Fibroblast of skin of left quadriceps (primary cell): ENCODE measurements at places on chromosomes 1 and 21.

DNA sequence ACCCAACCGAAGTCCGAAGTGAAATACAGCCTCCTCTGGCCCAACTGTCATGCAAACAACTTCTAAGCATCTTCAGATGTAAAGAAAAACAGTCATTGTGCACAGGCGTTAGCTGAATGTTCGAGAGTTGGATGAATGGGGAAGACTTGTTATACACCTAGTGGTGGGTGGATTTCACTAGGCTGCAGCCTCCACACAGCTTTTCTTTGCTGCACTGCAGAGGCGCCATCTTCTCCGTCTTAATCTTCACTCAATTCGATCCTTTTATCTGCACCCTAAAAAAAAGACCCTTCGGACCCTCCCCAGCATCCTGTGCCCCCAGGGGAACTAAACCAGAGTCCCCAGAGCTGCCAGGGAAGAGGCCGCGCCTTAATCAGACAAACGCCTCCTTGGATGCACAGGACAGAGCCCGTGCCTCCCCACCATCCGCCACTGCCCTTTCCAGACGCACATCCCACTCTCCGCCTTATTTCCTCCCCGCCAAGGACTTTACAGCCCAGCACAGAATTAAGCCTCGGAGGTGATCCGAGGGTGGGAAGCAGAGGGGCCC is 1.4 kb downstream of the APP start:
- peak; percentile 42 for DNase-seq

GRCh38 chr1:160186729-160187128 is 3.6 kb upstream of the CASQ1 start:
- no peak for DNase-seq

GRCh38 chr1:63980740-63981407 is 207.1 kb downstream of the ROR1 start:
- DNase-seq = no peak

GRCh38 chr1:155929057-155929456 is 5.2 kb downstream of the KHDC4 start:
- DNase-seq = no peak

GRCh38 chr1:44035726-44036408 is 4.6 kb upstream of the SLC6A9 start:
- DNase-seq = no peak

- peak; percentile 13 for DNase-seq
Observed at GRCh38 chr1:222711319-222712252, 705 bp downstream of the AIDA start.

- no peak for DNase-seq
Observed at GRCh38 chr1:9233241-9233941, 1.2 kb upstream of the H6PD start.

DNA sequence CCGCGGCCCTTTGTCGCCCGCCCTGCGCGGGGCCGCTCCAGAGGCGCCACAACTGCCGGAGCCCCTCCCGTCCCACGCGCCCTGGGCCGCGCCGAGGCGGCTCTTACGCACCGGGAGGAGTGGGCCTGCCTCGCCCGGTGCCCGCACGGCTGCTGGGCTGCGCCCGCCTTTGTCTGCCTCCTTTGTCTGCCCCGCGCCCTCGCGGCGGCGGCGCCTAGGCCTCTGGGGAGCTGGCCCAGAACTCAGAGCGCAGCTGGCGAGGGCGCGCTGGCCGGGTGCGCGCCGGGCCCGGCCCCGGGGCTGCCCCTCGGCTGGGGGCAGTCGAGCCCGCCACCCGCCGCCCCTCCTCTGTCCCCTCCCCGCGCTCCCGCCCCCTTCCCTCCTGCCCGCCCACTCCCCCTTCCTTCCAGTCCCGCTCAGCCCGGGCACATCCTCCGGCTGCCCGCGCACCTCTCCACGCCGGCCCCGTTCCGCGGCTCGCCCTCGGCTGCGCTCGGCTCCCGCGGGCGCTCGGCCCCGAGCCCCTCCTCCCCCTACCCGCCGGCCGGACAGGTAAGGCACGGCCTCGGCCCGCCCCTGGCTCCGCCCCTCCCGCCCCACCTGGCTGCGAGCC is at the start of gene DRAXIN:
Gene DRAXIN (plus strand): TSS at position 409 of the 613 bp plus-strand sequence. CDS start 14,549 bp downstream, outside the sequence.
- no peak for DNase-seq

GRCh38 chr1:168324745-168325425 is 44.2 kb downstream of the TBX19 start:
- no peak for DNase-seq

DNA sequence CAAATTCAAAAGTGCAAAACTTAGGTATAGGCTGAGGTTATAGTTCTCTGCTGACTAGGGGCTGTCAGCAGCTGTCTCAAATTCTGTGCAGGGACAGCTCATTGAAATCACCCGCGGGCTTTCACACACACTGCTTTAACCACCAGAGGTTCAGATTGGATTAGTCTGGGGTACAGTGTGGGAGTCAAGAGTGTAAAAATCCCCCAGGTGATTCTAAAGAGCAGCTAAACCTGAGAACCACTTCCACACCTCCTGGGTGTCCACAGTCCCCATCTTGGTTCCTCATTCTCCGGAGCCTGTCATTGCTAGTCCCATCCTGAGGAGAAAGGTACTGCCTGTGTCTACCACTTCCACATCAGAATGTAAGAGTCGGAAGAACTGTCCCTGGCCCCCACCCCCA is 9.9 kb upstream of the TDRD10 start:
- DNase-seq = no peak

DNA sequence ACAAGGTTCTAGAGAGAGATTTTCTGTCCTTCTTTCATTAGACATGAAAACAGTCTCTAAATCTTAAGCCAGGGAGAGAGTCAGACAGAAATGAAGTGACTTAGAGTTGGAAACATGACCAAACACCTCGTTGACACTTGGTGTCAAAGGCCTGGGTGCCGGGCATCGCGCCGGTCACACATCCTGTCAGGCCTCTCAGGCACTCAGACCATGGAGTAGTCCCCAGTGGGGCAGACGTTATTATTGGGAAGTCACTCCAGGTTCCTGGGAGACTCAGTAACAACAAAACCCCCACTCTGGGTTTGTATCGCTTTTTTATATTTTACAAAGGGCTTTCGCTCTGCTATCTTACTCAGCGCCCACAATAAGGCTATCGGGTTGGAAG is 25.8 kb downstream of the KCNN3 start:
- DNase-seq = no peak

- DNase-seq = no peak
Observed at GRCh38 chr1:156160000-156160742, 6.8 kb downstream of the SEMA4A start.

GRCh38 chr1:150976401-150976821 is 1.8 kb upstream of the CERS2 start:
- no peak for DNase-seq

DNA sequence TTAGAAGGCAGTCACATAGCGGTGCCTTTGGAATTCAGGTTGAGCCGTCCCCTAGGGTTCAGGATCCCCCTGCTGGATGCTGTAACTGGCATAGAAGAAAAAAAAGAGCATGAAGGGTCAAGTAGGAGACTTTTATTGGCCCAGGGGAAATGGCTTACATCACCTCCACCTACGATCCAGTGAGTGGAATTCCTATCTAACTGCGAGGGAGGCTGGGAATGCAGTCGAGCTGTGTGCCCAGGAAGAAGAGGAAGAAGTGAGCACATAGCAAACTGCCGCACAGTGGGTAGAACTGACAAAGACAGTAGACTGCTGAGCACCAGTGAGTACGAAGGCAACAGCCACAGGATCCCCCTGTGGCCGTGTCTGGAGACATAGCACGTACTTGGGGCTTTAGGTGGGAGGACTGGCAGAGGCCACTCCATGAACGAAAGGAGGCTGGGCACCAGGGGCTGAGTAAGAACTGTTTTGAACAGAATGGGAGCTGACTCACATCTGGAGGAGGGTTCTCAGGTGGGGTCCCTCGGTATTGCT is 79.2 kb downstream of the RNF220 start:
- no peak for DNase-seq

DNA sequence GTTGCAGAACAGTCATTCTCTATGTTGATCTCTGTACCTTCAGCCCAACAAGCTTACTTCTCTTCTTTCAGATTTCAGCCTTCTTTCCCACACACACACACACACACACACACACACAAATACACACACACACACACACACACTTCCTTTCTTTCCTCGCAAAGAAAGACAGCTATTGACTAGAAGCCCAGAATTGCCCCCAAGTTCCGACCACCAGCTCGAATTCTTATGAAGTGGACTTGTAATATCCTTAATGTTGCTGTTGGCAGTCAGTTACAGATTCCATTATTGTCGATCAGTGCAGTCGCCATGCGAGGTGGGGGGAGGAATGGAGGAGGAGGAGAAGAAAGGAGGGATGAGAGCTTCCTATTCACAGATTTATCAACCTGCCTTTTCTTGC is 125.5 kb downstream of the CLEC20A start:
- DNase-seq = no peak

DNA sequence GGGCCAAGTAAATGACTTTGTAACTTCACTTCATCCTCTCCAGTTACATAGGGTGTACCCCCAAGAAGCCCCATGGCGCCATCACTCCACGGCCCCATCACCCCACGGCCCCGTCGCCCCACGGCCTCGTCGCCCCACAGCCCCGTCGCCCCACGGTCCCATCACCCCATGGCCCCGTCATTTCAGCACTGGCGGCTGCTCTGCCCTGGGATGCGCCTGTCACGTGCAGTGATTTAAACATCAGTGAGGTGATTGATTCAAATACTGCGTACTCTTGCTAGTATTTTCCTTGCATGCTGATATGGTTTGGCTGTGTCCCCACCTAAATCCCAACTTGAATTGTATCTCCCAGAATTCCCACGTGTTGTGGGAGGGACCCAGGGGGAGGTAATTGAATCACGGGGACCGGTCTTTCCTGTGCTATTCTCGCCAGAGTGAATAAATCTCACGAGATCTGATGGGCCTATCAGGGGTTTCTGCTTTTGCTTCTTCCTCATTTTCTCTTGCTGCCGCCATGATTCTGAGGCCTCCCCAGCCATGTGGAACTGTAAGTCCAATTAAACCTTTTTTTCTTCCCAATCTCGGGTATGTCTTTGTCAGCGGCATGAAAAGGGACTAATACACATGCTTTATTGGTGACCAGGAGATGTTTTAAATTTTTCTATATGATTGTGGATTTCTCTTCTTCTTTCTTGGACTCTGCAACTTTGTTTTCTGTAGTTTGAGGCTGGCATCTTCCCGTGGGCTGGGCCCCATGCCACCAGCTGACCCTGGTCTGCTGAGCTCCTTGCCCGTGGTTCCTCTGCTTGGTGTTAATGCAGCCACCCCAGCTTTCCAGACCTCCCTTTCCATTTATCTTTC is 50.1 kb upstream of the PCBP3 start:
- DNase-seq = no peak

DNA sequence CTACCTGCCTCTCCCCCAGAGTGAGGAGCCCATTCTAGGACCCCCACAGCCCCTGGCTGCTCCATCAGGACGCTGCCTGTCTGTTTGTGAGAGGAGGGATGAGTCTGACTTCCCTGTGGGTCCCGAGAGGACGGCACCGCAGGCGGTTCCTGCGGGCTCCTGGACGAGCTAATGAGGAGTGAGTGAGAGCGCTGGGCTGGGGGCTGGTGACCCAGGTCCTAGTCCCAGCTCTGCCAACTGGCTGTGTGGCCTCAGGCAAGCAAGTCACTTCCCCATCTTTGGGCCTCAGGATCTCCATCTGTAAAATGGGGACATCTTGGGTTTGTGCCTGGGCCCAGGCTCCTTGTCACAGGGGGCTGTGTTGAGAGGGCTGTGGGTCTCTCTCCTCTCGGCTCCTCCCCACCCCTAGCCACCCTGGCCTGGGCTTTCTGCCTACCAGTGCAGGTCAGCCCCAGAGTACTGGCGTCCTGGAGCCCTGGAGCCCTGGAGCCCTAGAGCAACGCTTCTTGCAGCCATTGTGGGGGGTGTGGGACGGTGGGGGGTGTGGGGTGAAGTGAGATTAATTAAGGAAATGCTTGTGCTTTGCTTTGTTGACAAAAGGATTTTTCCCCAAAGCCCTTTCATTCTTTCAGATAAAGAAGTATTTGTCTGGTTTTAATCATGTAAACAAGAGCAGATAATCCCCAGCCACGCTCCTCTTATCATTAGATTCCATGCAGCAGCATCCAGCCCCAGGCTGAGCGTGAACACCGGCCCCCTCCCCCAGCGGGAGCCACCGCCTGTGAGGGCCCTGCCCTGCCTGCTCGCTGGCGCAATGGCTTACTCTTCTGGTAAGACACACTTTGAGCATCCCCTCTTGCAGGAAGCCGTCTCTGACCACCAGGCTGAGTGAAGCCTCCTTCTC is 26.8 kb downstream of the SLC1A7 start:
- DNase-seq = no peak

DNA sequence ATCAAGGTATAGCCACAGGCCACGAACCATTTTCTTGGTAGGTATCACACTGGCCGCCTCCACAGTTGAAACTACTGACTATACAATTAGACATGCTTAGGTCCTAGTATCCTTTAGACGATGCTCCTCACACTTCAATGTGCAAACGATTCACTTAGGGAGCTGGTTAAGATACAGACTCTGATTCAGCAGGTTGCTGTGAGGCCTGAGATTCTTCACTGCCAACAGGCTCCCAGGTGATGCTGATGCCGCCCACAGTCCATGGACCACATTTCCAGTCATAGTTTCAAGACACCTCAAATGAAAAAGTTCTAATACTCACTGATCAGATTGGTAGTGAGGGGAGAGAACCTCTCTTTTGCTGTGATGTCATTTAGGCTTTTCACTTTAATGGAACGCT is 6.8 kb downstream of the ATP5PO start:
- DNase-seq = no peak

- no peak for DNase-seq
Observed at GRCh38 chr1:7643530-7643929, 127.6 kb upstream of the VAMP3 start.

GRCh38 chr1:115447672-115448071 is 109.6 kb upstream of the NGF start:
- DNase-seq = no peak

DNA sequence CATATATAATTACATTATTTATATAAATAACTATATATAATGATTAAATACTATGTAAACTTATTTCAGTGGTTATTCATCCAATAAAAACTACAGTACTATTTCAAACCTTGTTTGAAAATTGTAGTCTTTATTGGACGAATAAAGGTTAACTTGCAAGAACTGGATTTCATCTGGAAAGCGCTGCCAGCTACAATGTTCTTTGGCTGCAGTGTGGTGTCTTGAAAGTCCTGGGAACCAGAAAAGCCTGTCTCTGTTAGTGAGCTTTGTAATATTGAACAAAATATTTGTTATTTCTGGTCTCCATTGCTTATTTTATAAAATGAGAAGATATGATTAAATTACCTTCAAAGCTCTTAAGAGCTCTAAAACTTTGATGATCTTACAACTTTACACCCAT is 763.6 kb downstream of the ADGRL2 start:
- no peak for DNase-seq

GRCh38 chr1:108504447-108504846 is 54.3 kb downstream of the NBPF6 start:
- no peak for DNase-seq

GRCh38 chr1:76546354-76546933 is 320.8 kb upstream of the ST6GALNAC5 start:
- no peak for DNase-seq

- DNase-seq = no peak
Observed at GRCh38 chr1:15882665-15883064, 35.2 kb downstream of the SPEN start.

- no peak for DNase-seq
Observed at GRCh38 chr21:25936776-25937175, 202.0 kb downstream of the GABPA start.

GRCh38 chr1:175646439-175647209 is 96.8 kb downstream of the TNR start:
- DNase-seq = no peak

GRCh38 chr21:35135481-35135880 is 86.4 kb upstream of the RUNX1 start:
- DNase-seq = no peak
